ENCODE measurements at places on chromosomes 6 and 20.
A peak's percentile ranks its signal among the peaks of the same experiment; 100 is the strongest.

GRCh38 chr20:52078289-52078688, 113.3 kb downstream of the ZFP64 start:
- DNase-seq = peak; percentile 22

DNA sequence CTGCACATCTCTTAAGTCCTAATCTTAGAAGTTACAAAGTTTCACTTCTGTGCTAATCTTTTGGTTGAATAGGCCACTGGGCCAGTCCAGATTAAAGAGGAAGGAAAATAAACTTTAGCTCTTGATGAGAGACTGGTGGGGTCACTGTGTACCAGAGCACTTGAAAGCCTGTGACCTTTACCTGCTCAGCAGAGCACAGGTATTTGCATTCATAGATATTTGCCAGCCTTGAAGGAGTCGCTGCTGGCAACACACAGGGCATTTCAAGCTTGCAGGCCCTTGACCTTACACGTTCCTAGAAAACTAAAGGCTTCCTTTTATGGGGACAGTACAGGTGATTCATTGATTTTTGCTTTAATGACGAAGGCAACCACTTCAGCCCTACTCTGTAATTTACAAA, 108.4 kb upstream of the SLC22A23 start:
- DNase-seq = no peak

DNA sequence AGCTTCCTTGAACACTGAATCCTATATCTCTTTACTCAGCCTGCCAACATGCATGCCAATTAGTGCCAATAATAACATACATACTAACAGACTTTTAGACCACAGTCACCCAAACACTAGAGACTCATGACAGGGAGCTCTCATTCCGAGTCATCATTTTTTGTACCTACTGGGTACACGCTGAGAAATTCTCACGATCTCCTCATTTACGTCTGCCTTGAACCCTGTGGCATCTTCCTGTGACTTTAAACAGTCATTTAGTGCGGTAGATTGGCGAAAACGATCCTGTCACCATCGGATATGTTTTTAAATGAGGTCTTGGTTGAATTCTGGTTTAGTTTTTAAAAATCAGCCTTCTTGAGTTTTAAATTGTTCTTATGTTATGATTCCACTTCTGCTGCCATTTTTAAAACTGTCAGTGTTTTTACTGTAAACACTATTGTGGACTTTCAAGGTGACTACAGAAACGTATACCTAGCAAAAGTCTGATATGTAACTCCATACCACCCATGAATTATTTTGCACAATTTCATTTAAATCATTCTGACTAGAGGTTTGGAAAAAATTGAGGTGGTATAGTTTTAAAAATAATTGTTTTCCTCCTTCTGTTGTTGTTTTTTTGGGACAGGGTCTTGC, 275.4 kb downstream of the TSHZ2 start:
- DNase-seq = no peak

GRCh38 chr6:132391391-132392269, 9.6 kb downstream of the MOXD1 start:
- DNase-seq = peak; percentile 85

- no peak for DNase-seq
Measured at GRCh38 chr20:45289942-45290676, 16.5 kb upstream of the RBPJL start.

DNA sequence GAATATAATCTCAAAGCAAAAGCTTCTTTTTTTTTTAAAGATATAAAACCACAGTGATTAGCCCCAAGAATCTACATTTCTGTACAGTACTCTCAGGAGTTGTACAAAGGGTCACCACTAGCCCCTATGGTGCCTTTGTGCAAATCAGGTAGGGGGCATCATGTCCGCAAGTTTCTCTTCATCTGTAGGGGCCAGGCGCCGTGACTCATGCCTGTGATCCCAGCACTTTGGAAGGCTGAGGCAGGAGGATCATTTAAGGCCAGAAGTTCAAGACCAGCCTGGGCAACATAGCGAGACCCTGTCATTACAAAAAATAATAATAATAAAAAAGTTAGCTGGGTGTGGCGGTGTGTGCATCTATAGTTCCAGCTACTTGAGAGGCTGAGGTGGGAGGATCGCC, 63.9 kb downstream of the ZMYND8 start:
- no peak for DNase-seq

DNA sequence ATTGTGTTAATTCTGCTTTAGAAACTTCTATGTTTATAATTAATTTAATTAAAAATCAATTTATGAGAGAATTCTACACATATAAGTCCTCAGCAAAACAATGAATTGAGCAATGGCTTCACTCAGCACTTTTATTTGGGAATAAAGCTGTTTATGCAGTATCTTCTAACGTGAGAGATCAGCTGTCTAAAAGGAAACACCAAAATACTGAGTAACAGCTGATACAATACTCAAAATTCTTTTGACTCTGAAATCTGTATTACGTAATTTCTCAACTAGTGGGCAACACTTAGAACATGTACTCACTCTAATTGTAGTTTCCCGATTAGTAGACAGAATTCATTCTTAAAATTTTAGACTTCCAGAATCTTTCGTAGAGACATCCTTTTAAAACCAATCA, 49.8 kb downstream of the MAP3K7 start:
- peak; percentile 75 for DNase-seq

- DNase-seq = no peak
Measured at GRCh38 chr6:49401063-49401462, 62.0 kb downstream of the MMUT start.

GRCh38 chr6:26034905-26035304, 52.3 kb upstream of the HFE start:
- DNase-seq = no peak

GRCh38 chr20:50691573-50692551, 520 bp upstream of the RIPOR3 start:
- DNase-seq = peak; percentile 92

DNA sequence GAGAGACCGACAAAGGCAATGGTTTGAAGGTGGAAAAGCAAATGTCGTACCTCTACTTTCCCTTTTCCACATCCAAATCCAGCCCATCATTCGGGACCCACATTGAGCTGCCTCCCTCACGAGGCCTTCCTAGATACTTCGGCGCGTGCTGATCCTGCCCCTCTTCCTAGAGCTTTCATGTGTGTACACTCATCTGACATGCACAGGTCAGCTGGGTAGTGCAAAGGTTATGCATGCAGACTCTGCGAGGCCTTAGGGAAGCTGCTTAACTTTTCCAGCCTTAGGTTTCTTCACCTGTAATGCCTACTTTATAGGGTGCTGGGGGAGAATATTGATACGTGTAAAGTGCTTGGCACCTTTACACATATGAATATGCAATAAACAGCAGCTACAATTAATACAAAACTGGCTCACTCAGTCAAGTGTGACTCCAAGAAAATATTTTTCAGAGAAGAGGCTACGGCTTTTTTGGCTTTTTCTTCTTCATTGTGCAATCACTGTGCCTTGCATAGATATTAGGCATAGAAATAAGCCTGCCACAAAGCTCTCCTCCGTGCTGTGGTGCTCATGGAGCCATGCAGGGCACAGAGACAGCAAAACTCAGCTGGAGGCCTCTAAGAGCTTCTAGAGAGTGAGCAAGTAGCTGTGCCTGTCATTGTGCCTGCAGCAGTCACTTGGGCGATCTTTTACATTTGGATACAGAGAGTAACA, 3.6 kb upstream of the MANBAL start:
- no peak for DNase-seq

GRCh38 chr6:56541030-56541600, 101.6 kb downstream of the DST start:
- DNase-seq = no peak

- no peak for DNase-seq
Measured at GRCh38 chr6:154873546-154873945, 121.6 kb upstream of the TIAM2 start.

DNA sequence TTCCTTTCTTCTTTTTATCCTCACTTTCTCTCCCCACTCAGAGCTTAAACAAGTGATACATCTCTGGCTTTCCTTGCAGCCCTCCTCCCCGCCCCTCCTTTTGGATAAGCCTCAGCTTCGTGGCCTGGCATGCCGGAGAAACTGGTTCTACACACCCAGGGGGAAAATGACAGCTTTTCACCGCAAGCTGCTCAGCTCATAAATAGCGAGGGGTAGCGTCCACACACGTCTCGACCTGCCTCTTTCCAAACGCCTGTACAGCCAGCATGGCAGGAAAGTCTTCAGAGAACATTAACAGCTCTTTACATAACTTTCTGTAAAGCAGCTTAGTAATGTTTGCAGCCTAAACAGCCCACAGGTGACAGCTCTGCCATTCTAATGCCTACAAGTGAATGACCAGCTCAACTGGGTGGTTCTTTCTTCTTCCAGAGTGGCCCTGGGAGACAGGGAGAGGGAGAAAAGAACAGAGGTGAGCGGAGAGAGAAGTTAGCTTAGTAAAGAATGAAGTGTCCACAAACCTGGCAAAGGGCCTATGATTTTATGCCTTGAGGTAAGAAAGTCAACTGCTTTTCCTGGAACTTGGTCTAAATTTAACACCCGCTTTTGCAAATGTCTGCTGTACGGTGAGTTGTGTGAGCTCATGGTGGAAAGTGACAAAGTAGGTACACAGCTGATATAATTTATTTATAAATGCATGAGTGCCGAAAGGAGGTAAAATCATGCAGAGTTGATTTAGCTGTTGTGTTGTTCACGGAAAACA, 251.5 kb downstream of the TFAP2A start:
- no peak for DNase-seq

GRCh38 chr6:21595285-21596144, 2.0 kb downstream of the SOX4 start:
- DNase-seq = peak; percentile 39

DNA sequence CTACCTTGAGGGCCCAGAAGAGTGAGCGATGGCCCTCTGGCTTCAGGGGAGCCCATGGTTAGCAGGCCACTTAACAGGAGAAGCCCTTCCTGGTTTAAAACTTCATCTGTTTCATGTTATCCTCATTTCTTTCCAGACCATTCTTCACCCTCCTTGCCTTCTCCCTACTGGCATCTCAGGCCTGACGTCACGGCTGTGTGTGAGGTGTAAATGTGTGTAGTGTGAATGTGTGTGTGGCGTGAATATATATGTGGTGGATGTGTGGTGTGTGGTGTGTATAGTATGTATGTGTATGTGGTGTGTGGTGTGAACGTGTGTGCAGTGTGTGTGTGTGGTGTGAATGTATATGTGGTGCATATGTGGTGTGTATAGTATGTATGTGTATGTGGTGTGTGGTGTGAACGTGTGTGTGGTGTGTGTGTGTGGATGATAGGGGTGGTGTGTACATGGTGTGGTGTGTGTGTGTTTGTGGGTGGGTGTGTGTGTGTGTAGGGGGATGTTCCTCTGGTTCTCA, 88.5 kb downstream of the SOD2 start:
- no peak for DNase-seq

GRCh38 chr6:69096681-69097080, 461.6 kb downstream of the ADGRB3 start:
- peak; percentile 38 for DNase-seq

- DNase-seq = peak; percentile 17
Measured at GRCh38 chr6:92979281-92979680, 440.1 kb downstream of the EPHA7 start.

DNA sequence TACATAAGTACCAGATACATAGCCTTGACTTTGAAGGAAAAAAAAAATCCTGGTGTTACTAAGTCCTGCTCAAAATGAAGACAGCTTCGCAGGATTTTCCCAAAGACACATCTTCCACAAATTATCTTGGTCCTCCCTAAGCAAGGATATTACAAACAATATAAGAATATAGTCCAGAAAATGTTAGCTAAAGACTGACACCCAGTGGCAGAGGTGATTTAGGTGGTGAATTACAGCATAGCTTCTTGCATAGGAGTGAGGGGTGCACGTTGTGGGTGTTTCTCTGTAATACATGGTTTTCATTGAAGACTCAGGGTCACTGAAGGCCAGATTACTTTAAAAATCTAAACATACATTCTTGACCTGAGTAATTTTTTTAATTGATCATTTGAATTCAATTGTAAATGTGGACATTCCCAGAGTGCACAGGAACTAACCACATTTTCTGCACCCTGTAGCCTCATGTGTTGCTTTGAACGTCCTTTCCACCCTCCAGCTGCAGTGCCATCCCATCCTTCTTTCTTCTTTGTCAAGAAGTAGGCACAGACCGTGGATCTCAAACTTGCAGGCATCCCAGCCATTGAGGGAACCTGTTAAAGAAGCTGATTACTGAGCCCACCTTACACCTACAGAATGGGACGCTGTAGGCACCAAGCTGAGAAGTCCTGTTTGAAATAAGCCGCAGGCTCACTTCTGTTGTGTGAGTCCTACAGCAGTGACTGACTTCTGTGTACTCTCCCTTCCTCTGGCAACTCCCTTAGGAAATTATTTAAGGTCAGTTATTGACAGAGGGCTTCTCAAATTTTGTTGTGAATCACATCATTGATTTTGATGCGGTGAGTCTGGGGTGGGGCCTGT, 102.6 kb downstream of the PERP start:
- DNase-seq = peak; percentile 66

- DNase-seq = no peak
Measured at GRCh38 chr20:16191496-16191895, 381.8 kb downstream of the KIF16B start.

- DNase-seq = peak; percentile 68
Measured at GRCh38 chr6:2102316-2102883, 143.0 kb downstream of the GMDS start.

GRCh38 chr20:50189681-50190250, 864 bp upstream of the CEBPB start:
- peak; percentile 51 for DNase-seq

DNA sequence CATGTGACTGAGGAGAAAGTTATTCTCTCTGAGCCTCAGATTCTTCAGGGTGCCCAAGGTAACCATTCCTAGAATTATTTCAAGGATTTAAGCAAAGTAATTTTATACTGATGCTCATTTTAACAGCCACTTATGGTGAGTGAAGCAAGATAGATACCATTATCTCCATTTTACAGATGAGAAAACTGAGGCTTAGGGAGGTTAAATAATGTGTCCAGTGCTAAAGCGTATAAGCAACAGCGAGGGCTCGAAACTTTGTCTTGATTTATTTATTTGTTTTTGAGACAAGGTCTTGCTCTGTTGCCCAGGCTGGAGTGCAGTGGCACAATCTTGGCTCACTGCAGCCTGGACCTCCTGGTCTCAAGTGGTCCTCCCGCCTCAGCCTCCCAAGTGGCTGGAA, 53.6 kb downstream of the FOXF2 start:
- no peak for DNase-seq

GRCh38 chr6:159056432-159056831, 11.6 kb upstream of the TAGAP start:
- DNase-seq = no peak

DNA sequence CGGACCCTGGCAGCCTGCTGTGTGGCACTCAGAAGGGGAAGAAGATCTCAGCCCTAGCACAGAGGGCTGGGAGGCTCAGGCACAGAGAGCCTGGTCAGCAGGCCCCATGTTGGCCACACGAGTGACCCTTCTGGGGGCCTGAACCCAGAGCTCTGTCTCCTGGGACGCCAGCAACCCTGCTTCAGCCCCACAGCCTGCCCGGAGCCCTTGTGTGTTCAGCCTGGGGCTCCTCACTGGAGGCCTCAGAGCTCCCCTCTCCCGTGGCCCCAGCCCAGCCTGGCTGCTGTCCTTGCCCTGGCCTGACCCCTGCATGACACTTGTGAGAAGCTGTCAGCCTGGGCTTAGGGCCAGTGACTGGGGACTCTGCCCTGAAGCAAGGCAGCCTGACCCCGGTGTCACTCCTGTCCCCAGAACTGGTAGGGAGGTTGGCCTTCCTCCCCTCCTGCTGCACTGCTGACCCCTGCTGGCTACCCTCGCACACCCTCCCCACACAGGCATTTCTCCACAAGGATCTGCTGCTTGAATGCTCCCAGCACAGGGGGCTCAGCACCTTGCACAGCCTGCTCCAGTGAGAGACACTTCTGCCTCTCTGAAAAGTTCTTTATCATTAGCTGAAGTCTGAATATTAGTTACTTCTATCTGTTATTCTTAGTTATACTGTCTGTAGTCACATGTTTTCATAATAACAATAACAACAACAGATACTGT, 15.4 kb upstream of the IP6K3 start:
- DNase-seq = no peak
